Activated naive CD8-positive, alpha-beta T cell treated with anti-CD3 and anti-CD28 coated beads, Interleukin-2, amount 50 U/mL, for 24 hours (primary cell): ENCODE measurements at places on chromosomes 16 and 17.

DNA sequence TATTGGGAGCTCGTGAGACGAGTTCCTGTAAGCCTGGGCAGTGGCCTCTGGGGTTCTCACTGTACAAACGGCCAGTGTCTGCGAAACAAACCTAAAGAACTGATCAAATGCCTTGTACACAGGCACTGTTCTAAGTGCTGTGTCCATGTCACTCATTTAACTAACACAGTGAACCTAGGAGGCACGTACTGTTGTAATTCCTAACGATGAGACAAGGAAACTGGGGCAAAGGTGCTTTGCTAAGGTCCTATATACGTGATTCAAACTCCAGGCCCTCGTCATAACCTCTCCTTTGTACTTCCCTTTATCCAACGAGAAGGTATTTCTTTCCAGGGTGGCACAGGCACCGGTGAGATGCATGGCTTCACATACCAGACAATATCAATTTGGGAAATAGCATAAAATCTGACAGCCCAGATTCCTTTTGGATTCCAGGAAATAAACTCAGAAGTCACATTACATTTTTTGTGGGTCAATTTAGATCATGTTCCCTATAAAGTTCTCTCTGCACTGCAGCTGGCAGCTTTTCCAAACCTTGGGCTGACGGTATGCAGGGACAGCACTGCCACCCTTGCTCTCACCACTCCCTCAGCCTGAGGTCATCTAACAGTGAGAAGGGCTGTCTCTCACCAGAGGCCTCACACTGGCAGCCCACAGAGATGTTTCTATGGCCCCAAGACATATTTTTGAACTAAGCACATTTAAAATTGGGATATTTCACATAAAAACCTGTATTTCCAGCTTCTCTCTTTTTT, 18.3 kb downstream of the GLYR1 start:
- DNase-seq, result no peak

GRCh38 chr16:51313198-51313597, 162.1 kb upstream of the SALL1 start:
- no peak for DNase-seq

DNA sequence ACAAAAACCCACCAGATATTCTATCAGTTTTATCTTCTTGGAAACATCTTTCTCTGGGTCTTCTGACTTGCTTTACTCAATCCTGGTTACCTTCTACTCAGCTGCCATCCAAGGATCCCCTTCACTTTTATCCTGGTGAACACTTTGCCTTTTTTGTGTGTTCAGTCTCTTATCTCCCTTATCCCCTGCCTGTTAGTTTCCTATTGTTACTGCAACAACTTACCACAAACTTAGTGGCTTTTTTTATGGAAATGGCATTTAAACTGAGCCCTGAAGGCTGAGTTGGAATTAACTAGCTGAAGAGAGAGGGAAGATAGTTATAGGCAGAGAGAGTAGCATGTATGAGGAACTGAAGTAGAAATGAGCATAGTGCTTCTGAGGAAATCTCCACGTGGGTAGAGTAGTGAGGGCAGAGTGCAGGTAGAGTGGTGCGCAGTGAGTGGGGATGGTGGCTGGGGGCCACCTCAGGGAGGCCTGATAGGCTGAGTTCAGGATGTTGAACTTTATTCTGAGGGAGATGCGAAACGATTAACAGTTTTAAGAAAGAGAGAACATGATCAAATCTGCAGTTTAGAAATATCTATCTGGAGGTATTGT, 26.3 kb downstream of the TANGO6 start:
- DNase-seq, result no peak

GRCh38 chr17:2013994-2014317, 11.2 kb downstream of the RTN4RL1 start:
- no peak for DNase-seq

GRCh38 chr16:17302214-17302613, 168.5 kb downstream of the XYLT1 start:
- no peak for DNase-seq

DNA sequence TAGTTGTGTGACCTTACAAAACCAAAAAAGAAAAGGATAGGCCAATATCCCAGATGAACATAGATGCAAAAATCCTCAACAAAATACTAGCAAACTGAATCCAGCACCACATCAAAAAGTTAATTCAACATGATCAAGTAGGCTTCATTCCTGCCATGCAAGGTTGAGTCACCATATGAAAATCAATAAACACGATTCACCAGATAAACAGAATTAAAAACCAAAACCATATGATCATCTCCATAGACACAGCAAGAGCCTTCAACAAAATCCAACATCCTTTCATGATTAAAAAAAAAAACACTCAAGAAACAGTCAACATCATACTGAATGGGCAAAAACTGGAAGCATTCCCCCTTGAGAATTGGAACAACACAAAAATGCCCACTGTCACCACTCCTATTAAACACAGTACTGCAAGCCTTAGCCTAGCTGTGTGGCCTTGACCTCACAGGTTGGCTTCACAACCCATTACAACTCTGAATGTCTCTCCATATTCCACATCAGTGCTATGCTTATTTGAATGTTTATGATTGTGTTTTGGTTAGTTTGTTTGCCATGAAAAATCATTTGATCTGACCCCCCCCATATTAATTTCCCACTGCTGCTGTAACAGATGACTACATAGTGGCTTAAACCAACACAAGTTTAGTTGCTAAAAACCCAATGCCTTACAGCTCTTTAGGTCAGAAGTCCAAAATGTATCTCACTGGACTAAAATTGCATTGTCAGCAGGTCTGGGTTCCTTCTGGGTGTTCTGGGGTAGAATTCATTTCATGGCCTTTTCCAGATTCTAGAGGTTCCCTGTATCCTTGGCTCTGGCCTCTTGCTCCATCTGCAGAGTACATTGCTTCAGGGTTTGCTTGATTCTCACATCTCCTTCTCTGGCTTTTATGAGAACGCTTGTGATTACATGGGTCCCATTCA, 257.1 kb upstream of the DYNLRB2 start:
- no peak for DNase-seq

GRCh38 chr17:58531661-58532554, 17.5 kb upstream of the MTMR4 start:
- DNase-seq, result peak; percentile 59

DNA sequence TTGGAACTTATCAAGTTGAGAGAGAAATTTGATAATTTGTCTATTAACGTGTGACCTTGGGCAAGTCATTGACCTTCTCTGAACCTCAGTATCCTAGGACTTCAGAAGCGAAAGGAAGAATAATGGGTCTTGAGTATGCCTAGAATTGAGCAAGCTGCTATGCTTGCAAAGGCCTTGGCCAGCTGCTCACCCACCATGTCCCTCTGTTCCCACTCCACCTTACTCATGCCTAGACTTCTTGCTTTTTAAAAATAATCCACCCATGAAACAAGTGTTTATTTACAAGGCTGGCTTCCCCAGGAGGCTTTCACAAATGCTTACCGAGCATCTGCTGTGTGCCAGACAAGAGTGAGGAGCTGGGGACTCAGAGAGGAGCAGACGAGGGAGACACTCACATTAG, 590.6 kb downstream of the MAF start:
- DNase-seq, result no peak

- no peak for DNase-seq
Measured at GRCh38 chr16:82987767-82988166, 361.0 kb downstream of the CDH13 start.

GRCh38 chr17:67385122-67385988, 8.3 kb downstream of the PITPNC1 start:
- no peak for DNase-seq

GRCh38 chr17:8963647-8964258, 1.8 kb downstream of the PIK3R5 start:
- no peak for DNase-seq

- DNase-seq, result no peak
Measured at GRCh38 chr16:2910441-2910969, 1.2 kb upstream of the FLYWCH1 start.

DNA sequence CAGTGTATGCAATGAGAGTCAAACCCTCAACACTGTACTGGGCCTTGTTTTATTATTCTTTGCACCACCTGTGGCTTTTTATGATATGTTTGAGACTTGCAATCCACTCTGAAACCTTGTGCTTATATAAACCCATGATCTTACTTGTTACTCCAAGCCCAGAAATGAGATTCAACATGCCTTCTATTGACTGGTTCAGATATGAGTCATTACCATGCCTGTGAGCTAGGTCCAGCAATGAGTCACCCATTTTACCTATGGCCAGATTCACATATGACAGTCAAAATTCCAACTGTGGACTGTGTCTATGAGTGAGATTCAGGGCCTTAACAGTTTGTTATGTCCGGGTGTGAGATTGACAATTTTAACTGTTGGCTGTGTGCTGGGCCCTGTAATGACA, 1846.1 kb downstream of the TP53TG3F start:
- DNase-seq, result no peak

GRCh38 chr17:27818401-27819105, 18.2 kb upstream of the NOS2 start:
- DNase-seq, result no peak

DNA sequence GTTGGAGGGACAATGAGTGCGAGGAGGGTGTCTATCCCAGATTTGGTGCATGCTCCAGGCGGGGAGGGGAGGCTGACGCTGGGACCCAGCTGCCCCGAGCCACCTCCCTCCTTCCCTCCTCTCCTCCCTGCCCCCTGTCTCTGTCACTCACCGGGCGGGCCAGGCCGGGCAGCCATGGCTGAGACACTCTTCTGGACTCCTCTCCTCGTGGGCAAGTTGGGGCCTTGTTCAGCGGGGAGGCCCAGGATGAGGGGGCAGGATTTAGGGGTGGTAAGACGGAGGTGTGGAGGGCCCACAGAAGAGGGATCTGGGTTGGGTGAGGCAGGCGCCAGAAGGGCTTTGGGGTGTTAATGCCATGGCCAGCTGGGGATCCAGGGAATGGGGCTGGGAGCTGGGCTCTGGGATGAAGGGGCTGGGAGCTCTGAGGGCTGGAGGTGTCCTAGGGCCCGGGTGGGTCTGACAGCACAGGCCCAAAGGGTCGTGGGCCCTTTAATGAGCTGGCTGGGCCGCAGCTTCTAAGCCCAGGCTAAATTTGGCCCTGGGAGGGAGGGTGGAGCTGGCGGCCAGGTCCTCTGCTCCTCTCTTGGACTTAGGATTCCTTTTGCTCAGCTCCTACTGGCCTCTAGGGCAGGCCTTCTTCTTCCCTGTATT, at the start of gene SGCA:
Gene SGCA (plus strand): TSS at position 139 of the 651 bp plus-strand sequence. CDS start 36 bp downstream, at position 175.
- DNase-seq, result no peak

DNA sequence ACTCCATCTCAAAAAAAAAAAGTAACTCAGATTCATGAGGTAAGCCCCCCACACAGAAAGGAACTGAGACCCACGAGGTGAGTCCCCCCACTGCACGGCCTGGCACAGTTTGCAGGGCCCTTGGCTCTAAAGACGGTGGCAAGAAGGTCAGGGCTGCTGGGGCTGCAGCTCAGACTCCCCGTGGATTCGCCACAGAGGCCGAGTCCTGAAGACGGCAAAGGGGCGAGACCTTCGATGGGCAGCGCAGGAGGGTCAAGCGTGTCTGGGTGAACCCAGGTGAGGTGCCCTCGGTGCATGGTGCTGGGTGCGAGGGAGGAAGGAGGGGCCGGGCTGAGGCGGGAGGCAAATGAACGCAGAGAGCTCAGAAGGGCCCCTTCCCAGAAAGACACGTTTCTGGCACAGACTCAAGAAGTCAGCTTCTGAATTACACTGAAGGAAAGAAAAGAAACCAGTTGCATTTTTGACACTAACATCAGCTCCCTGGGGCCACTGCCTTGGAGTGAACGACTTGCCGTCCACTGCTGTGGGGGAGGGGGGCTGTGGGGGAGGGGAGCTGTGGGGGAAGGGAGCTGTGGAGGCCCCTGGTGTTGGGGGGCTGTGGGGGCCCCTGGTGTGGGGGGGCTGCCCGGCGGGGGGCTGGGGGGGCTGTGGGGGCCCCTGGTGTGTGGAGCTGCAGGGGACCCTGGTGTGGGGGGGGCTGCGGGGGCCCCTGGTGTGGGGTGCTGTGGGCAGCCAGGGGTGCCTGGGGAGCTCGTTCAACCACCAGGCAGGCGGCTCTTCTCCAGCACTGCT, 69.8 kb upstream of the METRNL start:
- no peak for DNase-seq

- peak; percentile 38 for DNase-seq
Measured at GRCh38 chr16:81035975-81036750, 521 bp downstream of the ATMIN start.
